ENCODE measurements at places on chromosomes 7 and 10.

DNA sequence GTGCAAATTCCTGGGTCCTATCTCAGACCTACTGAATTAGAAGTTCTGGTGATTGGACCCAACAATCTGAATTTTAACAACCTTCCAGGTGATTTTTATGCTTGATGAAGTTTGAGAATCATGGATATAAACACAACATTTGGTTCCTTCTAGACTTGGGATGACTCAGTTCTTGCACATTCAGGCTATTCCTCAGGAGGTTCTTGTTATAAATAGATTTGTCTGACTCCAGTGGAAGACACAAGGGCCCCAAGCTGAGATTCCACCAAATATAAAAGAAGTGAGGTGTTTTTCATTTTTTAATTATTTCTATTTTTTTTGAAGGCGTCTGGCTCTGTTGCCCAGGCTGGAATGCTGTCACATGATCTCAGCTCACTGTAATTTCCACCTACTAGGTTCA lies 9.4 kb upstream of the TAS2R16 start:
- DNase-seq = no peak

DNA sequence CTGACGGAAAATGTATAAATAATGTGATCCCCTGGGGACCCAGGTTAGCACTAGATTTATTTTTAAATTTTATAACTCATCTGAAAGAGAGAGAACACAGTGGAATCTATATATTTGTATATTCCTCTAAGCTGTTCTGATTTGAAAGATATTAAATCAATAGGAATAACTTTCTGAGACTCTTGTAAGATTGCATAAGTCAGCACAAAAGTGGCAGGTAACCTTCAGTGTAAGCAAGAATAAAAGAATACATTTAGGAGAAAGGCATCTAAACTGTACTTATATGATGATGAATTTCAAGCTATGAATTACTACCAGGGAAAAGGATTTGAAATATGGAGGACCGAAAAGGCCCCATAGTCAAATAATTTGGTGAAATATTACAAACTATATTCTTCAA lies 112.8 kb downstream of the TBXAS1 start:
- DNase-seq = no peak

DNA sequence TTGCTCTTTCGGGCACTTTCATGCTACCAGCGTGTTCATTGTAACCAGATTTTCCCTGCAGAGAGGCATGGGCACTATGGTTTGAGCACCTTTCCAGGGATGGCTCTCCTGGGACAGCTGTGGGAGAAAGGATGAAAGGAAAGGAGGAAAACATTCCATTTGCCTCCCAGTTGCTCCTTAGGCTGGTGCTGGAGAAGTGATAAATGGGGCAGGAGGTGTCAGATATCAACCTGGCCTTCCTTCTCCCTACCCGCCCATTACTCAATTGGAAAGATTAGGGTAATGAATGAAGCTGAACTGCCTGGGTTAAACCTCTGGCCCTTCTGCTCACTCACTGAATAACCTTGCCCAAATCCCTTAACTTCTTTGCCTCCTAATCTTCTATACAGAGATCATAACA lies 228.4 kb downstream of the PLXNA4 start:
- peak; percentile 78 for DNase-seq

DNA sequence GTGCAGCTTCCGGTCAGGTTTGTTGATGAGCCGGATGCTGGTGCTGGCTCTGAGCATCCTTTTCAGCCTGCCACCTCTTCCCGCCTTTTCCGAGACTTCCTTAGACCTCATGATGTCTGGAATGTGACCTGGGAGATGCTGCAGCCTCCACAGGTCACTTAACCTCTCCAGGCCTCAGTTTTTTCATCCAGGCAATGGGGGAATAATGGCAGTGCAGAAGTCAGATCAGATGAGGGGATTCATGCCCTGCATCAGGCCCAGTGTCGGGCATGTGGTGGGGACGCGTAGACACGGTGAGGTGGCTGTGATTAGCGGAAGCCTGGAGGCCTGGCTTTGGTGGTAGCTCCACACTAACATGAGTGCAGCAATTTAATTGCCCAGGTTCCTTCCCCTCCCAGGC lies 24.6 kb downstream of the PFKFB3 start:
- DNase-seq = no peak

GRCh38 chr7:1931951-1932270 lies 261.8 kb downstream of the ELFN1 start:
- no peak for DNase-seq

DNA sequence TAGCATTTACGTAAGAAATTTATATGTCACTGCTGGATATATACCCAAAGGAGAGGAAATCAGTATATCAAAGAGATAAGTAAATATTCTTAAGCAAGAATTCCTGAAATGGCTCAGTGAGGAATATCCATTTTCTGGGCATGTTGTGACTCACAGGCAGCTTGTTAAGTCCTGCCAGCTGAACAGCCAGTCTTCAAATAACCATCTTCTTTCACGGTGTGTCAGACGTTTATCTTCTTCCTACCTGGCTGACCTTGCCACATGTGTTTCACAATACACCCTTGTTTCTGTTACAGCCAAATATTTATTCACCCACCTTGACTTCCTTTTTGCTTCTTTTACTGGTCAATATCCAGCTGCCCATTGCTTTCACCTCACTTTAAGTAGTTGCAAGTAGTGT lies 648.1 kb downstream of the ANKRD7 start:
- no peak for DNase-seq

DNA sequence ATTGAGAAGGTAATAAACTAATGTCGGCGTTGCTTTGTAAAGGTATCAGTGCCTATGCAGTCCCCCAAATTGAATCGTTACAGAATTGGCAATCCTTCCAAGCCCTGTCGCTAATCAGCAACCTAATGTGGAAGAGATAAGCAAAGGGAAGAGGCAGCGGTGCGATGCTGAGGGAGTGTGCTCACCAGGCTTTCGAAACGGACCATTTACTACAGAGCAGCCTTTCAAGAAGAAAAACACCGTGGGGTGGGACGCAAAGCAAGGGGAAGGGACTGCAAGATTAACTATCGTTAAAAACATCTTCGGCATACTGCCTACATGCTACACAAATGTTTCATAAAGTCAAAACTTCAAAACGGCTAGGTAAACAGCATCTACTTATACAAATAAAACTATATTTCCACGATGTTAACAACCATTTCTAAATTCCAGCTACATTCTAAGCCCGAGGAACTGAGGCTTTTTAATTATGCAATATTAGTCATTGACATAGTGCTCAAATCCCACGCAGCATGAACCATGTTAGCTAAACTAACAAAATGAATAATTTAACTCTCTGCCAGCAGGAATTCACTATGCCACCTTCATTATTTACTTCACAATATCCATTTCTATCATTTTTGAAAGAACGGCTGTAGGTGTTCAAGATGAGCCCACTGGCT lies 85.2 kb downstream of the CHCHD3 start:
- DNase-seq = no peak

DNA sequence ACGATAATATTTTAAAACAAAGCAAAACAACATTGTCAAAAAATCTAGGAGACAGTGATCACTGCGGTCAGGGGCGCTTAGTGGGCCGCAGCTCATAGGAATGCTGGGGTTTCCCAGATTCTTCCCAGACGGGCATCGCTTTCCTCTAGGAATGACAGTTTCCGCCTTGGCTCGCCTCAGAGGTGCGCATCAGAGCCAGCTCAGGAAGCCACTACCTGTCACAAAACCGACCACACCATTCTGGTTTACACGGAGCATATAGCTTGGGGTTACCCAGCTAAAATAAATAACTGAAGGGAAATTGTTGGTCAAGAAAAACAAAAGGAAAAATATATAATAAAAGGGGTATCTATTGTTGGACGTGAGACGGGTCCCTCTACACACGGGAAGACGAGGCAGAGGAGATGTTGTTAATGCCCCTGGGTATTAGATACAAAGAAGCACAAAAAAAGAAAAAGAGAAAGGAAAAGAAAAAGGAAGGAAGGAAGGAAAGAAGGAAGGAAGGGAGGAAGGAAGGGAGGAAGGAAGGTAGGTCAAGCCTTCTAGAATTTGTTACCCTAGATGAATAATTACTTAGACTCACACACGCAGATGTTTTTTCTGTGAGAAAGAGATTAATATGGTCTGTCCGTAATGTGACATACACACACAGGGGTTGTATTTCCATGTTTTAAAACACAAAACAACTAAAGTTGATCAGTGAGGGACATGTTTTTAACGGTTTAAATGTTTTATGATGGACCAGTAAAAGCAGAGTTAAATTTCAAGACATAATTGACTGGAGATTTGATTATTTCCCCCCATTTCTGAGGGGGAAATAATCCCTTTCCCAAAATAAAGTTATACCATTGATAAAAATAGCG lies 292.4 kb upstream of the NFE2L3 start:
- DNase-seq = no peak

DNA sequence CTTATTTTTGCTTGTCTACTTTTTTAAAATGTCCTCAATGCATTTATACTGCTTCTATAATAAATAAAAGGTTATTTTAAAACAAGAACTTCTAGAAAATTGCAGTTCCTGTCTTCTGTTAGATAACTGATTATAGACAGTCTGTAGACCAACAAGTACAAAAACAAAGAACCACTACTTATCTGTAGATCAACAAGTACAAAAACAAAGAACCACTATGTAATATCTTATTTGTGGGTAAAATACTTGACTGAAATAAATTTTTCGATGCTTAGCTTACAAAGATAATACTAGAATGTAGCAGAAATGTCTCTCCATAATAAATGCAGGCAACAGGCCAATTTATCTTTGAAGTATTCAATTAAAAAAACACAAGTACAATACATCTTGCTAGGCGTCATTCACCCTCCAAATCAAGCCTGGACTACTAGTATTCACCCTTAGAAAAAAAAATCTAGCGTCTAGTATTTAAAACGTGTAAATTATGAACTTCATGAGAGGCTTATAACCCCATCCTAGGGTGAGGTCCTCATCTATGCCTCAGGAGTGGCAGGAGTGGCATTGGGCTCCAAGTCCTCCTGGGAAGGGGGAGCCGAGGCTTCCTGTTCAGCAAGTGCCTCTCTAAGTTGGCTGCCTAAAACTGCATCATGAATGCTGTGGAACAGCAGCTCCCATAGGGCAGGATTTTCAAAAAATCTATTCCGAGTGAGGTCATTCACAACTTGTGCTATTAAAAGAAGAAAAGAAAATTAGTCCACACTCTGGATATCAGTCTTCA lies 26.6 kb downstream of the PSMC2 start:
- DNase-seq = no peak

DNA sequence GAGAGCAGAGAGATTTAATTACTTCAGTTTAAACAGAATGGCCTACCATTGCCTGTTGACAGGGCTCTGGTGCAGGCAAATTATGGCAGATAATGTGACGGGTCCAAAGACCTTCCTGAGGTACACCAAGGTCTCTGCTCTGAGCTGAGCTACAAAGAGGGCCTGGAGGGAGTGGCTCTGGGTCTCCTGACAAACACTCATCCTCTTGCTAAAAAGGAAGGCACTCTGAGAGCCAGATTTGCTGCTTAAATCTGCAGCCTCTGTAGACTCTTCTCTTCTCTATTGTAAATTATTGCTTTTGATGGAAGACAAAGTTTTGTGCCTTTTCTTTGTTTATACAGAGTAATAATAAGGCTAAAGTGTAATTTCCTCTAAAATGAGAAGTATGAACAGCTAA lies 529.5 kb upstream of the FZD8 start:
- DNase-seq = no peak

- peak; percentile 55 for DNase-seq
Observed at GRCh38 chr7:37495574-37496184, 47.0 kb upstream of the ELMO1 start.

DNA sequence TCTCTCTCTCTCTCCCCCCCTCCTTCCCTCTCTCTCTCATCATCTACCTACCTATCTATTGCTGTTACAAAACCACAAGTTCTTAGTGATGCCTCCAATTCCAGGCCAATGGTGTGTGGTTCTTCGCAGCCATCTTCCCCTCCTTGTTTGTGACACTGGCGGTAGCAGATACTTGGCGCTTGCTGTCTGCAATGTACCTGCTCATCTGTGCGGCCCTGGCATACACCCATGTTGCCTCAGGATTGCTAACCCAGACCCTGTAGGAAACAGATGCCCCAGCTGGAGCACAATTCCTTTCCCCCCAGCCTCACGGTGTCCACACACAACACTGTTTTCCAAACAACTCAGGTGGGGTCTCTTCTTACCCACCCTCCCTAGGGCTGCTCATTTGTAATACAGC lies 13.6 kb upstream of the DPYSL4 start:
- DNase-seq = no peak

DNA sequence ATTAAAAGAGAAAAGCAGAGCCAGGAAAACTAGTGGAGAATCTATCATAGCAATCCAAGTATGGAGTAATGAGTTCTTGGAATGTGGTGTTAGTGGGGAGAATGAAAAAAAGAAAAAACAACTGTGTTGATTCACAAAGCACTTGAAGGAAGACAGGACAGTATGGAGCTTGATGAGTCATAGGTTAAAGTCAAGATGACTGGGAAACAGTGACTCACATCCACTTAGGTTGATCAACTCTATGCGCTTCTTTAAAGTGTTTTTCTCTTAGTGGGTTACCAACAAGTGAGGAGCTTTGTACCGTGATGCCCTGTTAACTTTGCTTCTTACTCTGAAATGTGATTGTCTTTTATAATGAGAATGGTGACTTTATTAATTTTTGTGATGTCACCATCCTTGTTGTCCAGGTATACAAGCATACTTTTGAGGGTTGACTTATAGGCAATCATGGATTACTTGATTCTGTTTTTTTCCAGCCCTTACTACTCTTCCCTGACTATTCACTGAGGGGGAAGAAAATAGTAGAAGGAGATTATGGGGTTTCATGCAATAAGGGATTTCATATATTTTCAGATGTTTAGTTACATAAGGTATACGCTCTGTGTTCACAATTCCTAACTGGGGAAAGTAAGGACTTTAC lies 32.1 kb upstream of the MDFIC start:
- no peak for DNase-seq

GRCh38 chr10:118369641-118370205 lies 27.6 kb upstream of the FAM204A start:
- DNase-seq = peak; percentile 78

DNA sequence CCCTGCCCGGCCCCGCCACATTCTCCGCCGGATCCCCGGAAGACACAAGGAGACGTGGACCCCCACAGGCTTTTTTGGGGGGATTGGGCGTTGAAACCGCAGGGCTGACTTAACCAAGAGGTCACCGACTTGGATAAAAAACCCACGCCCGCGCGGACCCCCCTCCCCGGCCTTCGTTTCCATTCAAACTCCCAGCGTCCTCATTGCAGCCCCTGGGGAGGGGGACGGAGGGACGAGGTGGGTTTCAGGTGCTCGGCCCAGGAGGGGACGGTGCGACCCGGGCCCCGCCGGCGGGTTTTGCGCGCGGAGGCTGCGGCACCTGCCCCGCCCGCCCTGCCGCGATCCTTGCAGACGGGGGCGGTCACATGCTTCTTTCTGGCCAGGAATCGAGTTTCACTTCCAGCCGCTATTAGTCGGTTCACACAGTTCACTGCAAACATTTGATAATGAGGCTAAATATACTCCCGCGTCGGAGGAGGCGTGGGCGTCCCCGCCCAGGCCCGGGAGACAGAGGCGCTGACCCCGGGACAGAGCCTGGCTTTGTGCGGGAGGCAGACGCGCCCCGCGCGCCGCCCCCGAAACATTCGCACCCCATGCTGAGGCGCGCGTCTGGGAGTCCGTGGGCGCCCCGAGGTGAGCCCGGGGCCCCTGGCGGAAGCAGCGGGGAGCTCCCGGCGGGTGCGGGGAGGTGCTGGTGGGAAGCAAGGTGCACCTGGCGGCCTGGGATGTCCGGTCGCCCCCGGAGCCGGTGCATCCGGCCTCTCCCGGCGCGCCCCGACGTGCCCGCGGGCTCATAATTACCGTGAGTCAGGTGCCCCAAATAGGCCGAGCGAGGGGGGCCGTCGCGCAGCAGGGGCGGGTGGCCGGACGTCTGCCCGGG lies 2.7 kb upstream of the PDGFA start:
- no peak for DNase-seq

- no peak for DNase-seq
Observed at GRCh38 chr7:117448655-117449054, 21.4 kb upstream of the ASZ1 start.

GRCh38 chr10:114749014-114749413 lies 72.6 kb upstream of the FHIP2A start:
- no peak for DNase-seq
